Fibroblast of skin of back (primary cell): ENCODE measurements at places on chromosomes 13 and 19.

DNA sequence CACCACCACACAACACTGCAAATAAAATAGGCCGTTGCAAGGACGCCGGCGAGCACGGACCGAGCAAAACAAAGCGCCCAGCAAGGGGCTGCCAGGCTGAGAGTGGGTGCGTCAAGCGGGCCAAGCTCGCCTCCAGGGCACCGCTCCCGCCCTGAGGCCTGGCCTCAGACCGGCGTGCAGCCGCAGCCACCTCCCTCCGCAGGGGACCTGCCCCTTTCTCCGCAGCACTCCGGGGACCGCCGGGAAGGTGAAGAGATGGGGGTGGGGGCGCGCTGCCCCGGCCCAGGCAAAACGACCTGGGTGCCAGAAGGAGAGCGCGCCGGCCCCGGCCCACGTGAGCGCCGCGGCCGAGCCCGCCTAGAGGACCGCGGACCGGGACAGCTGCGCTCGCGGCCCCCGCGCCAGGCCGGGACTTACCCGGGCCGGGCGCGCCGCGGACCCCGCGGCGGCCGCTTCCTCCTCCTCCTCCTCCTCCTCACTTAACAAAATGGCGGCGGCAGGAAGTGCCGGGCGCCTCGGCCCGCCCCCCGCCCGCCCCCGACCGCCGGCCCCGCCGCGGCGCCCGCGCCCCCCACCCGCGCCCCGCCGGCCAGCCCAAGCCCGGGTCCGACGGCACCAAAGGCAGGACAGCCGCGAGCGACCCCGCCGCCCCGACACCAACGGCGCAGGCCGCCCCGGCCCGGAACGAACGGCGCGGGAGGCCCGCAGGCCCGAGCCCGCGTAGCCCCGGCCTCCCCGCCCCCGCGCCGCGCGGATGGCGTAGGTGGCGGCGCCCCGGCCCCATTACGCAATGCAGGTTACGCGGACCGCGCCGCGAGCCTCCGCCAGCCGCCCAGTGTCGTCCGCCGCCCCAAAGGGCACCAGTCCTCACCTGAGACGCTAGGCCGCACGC, 674 bp downstream of the BRD4 start:
- DNase-seq = peak; percentile 58

- peak; percentile 76 for DNase-seq
Measured at GRCh38 chr13:48783181-48783630, 129.5 kb downstream of the CYSLTR2 start.

GRCh38 chr19:33175886-33176669, 18.1 kb upstream of the LRP3 start:
- DNase-seq = peak; percentile 41

DNA sequence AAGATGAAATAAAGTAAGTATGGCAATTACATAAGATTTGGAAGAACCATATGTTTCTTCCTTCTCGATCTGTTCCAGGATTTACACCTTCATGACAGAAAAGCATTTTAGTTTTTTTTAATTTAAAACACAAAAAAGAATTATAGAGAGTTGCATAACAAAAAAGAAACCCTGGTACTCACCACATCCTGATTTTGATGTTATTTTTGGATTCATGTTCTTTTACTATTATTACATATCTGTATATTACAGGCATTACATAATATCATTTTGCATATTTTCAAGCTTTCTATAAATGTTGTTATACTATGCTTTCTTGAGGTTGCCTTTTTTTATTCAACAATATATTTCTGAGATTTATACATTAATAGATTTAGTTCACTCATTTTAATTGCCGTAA, 6.7 kb upstream of the KATNAL1 start:
- no peak for DNase-seq

DNA sequence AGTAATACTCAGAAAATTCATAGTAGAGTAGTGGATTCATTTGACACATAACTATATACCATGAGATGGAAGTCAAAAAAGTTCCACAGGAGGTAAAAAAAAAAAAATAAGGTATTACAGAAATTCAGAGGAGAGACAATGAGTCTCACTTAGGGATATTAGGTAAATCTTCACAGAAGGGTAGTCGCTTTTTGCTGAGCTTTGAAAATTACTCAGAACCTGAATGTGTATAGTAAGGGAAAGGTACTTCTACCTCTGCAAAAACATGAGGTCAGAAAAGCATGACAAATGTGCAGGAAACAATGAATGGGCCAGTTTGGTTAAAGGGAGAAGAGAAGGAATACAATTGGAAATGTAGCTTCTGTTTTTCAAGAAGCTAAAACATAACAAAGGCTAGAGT, 250.6 kb downstream of the ITGBL1 start:
- DNase-seq = no peak

DNA sequence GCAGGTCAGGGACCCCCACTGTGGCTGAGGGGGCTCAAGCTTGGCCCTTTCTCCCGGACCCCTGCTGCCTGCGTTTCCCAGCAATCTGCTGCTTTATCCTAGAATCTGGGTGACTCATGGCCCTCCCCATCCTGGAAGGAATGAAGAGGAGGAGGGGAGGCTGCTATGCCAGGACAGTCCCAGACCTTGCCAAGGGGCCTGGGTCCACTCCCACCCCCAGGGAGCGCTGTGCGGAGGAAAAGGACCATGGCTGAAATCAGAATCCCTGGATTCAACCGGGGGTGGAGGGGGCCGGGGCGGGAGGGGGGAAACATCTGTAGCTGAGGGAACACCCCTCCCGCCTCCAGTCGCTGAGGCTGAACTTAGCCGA, 20.5 kb downstream of the ZNF114 start:
- peak; percentile 80 for DNase-seq

DNA sequence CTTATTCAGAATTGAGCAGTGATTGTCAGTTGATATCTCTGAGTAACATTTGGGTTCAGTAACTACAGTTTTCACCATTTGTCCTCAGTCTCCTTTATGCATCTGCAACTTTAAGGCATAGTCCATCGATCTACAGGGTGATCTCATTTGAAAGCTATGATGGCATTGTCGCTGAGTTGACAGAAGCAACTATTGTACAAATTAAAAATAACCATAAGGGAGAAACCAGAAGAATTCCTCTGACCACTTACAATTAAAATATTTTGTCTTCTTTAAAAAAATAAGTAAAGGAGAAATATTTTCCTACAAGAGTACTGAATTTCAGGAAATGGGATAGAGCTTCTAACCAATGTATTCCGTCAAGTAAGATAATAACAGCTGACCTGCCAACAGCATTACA, 30.6 kb downstream of the RAP2A start:
- DNase-seq = peak; percentile 70

DNA sequence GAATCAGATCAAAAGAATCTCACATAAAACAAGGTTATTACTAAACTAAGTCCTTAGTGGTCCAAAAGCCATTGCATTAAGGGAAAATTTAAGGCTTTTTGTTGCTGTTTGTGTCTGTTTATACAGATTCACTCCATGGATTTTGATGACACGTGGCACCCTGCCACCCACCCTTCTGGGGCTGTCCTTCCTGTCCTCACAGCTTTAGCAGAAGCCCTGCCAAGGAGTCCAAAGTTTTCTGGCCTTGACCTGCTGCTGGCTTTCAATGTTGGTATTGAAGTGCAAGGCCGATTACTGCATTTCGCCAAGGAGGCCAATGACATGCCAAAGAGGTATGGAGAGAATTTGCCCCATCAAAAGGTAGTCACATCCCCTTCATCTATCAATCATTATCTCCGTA, 6.9 kb downstream of the ACOD1 start:
- DNase-seq = no peak

DNA sequence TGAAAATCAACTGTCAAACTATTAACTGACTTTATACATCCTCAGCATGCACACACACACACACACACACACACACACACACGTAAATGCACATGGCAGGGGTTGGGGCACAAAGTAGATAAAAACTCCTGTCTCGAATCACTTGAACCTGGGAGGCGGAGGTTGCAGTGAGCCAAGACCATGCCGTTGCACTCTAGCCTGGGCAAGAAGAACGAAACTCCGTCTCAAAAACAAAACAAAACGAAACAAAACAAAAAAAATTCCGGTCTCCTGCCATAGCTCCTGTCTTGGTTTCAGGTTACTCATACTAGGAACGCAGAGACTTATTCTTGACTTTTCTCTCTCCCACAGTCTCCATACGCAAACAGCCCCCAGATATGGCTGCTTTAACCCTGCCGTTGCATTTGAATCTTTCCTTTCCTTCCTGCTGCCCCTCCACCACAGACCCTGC, 148.9 kb downstream of the SHISA2 start:
- DNase-seq = no peak

DNA sequence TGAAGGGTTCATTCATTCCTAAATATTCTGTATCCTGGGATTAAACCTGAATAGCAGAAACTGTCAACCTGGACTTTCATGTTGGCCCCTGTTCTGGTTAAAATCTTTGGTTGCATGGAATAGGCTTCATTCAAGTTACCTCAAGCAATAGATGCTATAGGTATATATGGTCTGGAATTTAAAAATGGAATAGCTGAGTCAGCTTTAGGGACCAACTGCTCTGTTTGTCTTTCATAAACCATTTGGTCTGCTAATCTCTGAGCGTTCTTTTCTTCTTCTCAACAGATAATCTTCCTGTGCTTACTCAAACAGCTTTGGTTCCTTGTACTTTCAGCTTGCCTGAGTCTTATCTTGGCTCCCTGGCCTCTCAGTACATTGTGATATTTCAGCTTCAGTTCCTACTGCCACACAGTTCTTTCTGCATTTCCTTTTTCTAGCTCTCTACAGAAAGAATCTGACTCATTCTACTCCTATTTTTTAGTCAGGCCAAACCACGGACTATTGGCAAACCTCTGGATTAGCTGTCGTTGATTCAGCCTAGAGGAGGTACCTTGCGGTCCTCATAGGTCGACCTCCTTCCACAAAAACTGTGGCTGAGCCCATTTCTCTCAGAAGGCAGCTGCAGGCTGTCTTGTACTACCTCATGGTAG, 35.9 kb upstream of the MAB21L1 start:
- DNase-seq = peak; percentile 75

DNA sequence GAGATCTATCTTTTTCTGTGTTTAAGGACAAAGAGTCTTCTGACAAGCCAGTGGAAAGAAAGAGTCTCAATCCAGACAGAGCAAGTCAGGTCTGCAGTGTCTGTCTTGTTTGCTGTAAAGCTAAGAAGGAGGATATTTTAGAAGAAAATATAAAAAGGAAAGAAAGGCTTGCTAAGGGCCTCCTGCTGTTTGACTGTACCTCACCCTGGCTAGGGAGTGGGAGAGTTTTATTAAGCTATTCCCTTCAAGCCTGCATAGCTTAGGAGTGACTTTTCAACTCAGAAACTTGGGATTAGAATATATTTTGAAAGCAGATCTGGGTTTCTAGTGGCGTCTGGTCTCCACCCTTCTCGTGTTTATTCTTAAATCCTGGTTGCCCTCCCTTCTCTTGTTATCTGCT, 460.0 kb downstream of the COG6 start:
- DNase-seq = peak; percentile 12

DNA sequence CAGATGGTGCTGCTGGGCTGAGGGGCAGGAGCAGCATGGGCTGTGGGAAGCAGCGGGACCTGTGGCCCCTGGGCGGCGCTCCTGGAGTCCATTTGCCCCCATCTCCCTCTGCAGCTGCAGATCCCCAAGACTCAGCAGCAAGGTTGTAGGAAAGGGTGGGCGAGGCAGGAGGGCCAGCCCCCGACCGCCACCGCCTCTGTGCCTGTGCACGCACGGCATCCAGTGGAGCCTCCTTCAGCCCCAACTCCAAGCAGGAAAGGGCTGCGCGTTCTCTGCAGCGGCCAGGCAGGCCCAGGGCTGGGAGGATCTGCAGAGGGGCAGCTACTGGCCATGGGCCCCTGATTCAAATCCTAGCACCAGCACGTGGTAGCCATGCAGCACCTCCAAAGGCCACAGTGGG, 20.8 kb downstream of the DPF1 start:
- DNase-seq = no peak

- DNase-seq = peak; percentile 80
Measured at GRCh38 chr19:29098863-29099481, 114.0 kb downstream of the UQCRFS1 start.

DNA sequence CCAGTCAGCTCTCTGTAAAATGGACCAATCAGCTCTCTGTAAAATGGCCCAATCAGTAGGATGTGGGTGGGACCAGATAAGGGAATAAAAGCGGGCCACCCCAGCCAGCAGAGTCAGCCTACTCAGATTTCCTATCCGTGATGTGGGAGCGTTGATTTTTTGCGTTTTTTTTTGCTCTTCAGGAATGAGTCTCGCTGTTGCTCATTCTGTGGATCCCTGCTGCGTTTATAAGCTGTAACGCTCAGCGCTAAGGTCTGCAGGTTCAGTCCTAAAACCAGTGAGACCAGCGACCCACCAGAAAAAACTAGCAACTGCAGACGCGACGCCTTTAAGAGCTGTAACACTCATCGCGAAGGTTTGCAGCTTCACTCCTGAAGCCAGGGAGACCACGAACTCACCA, 435.7 kb downstream of the SLITRK6 start:
- no peak for DNase-seq

DNA sequence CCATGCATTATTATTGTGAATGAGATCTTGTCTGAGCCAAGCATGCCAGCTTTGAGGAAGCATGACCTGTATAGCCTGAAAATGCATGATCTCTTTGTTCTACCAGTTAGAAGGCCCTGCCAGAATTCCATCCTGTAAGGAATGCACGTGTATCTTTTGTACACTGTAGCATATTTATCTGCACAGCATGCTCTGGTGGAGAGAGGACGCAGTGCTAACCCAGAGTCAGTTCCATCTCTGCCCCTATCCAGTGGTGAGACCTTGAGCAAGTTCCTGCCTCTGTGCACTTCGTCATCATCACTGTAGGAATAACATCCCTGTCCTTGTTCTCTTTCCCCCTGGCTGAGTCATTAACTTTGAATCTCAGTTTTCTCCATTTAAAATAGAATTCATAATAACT, 233.8 kb downstream of the SLC7A1 start:
- DNase-seq = peak; percentile 2

GRCh38 chr13:45434556-45435371, 16.6 kb upstream of the SLC25A30 start:
- no peak for DNase-seq

- DNase-seq = no peak
Measured at GRCh38 chr19:47881757-47882156, 4.4 kb downstream of the SULT2A1 start.

DNA sequence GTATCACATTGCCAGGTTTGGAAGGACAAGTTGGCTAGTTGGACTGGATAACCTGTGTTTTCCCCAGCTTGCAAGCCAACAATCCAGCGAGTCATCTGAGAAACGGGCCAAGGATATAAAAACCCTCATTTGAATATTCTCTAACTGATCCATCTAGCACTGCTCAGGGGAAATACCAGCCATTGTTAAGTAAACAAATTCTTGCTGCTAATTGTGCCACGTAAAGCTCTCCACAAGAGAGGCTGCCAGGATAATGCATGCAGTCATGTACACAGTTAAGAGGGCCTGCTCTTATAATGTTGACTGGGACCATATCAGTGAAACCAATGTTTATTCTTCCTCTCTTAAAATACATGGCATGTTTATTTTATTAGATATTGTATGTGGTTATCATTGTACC, 663.2 kb upstream of the SGCG start:
- peak; percentile 1 for DNase-seq

- DNase-seq = no peak
Measured at GRCh38 chr19:1041835-1042685, 2.2 kb downstream of the ABCA7 start.

- DNase-seq = peak; percentile 53
Measured at GRCh38 chr19:12872941-12873890, 8.0 kb downstream of the DNASE2 start.
